Naive thymus-derived CD8-positive, alpha-beta T cell (primary cell): ENCODE measurements at places on chromosomes 4 and X.

GRCh38 chr4:148015058-148015457, 283.2 kb downstream of the ARHGAP10 start:
- no peak for DNase-seq

DNA sequence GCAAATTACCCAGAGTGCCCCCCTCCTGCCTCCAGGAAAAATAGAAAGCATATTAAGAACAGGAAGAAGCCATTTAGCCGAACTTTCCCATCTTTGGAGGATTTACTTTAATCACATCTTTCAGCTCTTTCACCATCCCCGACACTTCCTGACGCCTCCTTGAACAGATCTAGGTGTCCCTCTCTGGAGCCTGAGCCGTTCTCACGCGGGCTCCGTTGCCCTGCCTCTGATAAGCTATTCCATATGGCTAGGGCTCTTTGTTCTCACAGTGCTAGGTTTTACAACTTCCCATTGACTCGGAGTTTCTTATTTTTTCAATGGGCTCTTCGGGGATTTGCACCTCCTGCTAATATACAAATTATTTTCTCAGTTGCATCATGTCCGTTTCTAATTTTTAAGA, 82.1 kb upstream of the GPC4 start:
- DNase-seq = no peak

DNA sequence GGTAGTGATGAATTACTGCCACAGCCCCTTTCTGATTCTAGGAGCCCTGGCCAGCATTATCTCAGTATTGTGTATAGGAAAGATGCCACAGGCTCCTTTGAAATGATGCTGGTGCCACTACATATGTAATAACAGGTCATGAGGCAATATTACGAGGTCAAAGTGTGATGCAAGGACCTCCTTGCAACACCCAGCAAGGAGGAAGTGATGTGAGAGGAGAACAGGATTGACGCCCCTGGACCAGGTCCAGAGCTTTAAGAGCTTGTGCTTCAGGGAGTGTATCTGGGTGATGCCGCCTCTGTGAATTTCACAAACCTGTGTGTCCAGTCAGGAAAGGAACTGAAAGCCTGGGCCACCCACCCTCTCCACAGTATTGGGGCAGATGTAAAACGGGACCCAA, 261.8 kb downstream of the MID1IP1 start:
- DNase-seq = no peak

DNA sequence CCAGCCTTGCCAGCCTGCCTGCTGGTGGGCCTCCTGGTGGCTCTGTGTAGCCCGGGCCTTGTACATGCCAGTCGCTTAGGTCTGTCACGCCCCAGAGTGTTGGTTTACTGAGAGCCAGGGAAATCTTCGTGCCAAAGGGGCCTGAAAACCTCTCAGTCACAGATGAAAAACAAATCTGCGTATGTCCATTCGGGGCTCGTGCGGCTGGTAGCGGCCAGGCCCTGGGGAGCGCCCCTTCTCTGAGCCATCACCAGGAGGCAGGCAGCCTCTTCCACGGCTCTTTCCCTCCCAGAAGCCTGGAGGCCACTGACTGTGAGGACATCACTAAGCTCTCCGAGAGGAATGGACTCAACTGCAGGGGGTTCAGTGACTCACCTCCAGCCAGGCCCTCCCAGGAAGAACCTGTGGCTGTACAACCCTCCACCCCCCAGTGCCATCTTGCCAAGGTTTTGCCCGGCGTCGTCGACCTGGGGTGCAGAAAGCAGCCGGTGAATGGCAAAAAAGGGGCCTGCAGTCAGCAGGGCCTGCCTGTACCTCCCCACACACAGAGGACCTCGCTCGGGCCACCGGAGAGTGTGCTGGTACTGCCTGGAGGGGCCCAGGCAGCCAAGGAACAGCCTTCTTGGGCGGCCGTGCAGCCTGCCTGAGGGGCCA, 162.2 kb downstream of the BCOR start:
- no peak for DNase-seq
